ENCODE measurements at places on chromosomes 6 and 20.

- DNase-seq = no peak
These were observed 125.1 kb upstream of the NXT1 start for GRCh38 chr20:23225407-23226060.

DNA sequence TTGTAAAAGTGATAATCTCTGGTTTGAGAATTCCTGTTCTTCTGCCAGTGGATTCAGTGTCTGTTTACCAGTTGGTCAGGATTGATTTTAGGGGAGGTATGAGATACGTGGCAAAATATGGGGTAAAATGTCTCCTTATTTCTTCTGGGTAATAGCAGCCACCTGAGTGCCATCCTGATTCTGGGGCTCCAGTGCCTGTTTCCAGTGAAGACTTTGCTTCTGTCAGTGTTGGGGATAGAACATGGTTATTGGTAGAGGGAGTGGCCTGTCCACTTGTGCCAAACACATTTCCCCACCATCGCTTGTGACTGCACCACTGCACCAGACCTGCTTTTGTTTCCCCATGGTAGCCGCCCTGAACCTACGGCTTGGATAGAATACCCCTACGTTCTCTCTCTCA lies 15.7 kb downstream of the PANK2 start:
- no peak for DNase-seq

GRCh38 chr6:165729307-165729936 lies 66.4 kb upstream of the PDE10A start:
- DNase-seq = peak; percentile 40

GRCh38 chr6:82735790-82736189 lies 329.9 kb downstream of the UBE3D start:
- DNase-seq = no peak

DNA sequence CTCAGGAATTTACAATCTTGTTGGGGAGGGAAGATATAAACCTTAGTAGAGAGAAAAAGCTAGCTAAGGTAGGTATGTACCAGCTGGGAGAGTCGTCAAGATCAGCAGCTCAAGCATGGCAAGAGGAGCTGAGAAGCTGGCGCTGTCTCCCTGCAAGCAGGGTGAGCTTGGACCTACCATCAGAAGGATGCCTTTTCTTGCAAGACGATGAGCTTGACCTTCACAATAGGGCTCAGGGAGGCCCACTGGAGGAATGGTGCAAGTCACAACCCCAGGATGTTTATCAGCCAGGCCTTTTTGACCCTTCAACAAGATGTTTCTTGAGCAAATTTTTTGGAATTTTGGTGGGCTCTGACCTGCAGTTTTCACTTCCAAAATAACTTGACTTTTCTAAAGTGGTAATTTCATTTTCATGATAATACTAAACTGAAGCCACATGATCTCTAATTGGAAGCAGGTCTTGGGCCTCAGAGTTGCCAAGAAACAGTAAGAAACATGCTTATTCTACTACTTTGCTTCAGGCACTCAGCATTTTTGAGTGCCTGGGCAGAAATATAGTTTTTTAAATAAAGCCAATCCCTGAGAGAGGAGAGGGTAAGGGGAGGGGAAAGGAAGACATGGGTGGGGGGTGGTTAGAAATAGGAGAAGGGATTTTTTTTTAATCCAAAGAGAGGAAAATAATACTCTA lies 258.1 kb downstream of the CLIC5 start:
- DNase-seq = no peak

GRCh38 chr6:100176951-100177710 lies 183.1 kb upstream of the MCHR2 start:
- no peak for DNase-seq

- no peak for DNase-seq
These were observed 11.5 kb downstream of the RNF146 start for GRCh38 chr6:127277878-127278843.

DNA sequence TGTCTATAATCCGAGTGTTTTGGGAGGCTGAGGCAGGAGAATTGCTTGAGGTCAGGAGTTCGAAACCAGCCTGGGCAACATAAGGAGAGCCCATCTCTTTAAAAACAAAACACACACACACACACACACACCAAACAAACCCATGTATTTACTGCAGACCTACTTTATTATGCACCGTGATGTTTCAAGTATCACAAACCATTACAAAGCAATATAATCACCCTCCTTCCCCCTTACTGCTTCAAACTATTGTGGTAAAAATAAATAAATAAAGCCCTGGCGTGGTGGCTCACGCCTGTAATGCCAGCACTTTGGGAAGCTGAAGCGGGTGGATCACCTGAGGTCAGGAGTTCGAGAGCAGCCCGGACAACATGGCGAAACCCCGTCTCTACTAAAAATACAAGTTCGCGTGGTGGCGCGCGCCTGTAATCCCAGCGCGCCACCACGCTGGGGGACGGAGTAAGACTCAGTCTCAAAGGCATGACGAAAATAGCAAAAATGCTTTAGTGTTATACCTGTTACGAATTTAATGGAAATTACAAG lies 1.5 kb downstream of the TBCC start:
- DNase-seq = no peak

GRCh38 chr6:26478985-26479278 lies 21.2 kb upstream of the BTN1A1 start:
- no peak for DNase-seq

DNA sequence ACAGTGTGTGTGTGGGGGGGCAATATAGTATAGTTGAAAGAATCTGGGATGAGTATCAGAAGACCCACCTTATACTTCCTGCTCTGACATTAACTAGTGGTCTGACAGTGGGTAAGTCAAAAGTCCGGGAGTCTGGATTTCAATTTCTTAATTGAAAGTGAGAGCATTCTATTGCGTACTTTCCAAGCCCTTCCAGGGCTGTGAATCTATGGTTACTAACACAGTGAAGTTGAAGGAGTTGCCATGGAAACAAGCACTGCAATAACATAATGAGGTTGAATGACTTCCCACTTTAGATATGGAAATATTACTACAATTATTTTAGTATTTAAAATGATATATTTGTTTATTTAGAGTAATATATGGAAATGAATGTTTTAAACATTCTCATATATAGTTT lies 80.2 kb downstream of the MLIP start:
- no peak for DNase-seq

GRCh38 chr6:137581019-137581707 lies 87.0 kb upstream of the OLIG3 start:
- DNase-seq = no peak

GRCh38 chr6:34182751-34183531 lies 37.1 kb upstream of the GRM4 start:
- no peak for DNase-seq

DNA sequence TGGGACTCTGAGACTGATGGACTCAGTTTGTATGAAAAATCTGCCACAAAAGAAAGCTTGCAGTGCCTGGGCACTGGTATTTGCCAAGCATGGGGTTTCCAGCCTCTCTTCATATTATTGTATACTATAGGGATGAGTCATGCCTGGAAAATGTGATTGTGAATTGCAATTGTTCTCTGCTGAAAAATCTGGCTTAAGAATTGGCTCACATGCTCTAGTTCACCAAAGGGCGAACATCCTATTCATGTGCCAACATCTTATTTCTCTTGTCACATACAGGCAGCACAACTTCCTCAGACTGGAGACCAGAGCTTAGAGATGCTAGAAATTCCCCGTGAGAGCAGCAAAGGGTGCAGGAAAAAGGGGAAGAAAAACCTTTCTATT lies 103.6 kb upstream of the KCNK16 start:
- DNase-seq = no peak

DNA sequence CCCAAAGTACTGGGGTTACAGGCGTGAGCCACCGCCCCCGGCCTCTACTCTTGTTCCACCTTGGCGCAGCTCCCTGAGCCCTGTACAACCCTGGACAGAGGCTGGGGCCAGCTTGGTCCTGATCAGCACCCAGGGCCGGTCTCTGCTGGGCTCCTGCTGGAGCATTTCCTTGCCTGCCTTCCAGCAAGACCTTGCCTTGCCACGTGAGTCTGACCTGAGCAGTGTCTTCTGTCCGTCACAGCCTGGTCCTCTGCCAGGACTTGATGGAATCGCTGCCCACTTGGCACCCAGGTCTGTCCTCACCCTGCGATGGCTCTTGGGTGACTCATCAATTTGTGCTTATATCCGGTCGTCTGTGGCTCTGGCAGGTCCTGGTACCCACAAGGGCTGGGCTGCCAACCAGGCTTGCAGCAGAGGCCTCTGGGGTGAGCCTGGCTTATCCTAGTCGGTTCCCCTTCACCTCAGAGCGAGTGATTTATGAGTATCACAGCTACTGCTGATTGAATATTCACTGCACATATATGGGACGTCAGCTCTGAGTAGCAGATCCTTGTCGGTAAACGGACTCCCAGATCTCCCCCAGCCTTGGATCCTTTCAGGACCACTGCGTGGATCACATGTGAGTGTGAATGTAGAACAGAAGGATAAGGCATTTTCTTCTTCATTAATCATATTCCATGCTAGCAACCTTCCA lies 10.1 kb upstream of the SULF2 start:
- peak; percentile 45 for DNase-seq

DNA sequence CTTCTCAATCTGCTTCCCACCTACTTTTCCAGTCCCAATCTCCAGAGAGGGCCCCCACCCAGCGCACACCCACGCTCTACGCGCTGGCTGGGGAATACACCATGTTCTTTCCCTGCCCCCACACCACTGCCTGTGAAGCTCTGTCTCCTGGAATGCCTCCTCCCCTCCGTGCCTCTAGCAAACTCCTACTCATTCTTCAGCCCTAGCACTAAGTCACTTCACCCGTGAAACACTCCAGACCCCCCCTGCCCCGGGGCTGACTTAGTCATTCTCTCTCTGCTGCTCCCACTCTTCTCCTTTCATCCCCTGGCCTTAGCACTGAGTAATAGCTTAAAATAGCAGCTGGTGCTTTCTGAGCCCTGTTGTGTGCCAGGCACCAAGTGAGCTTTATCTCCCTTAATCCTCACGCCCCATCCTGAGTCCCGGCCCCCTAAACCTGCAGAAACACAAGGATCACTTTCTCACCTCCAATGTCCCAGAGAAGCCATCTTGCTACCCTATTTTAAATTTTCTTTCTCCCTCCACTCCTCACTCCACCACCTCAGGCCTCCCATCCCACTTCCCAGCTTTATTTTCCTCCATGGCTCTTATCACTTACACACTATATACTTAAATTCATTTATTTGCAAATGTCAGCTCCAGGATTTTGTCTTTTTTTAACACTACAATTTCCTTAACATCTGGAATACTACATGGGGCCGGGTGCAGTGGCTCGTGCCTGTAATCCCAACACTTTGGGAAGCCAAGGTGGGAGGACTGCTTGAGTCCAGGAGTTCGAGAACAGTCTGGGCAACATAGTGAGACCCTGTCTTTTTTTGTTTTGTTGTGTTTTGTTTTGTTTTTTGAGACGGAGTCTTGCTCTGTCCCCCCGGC lies 6.3 kb upstream of the PARD6B start:
- peak; percentile 96 for DNase-seq

GRCh38 chr6:141562186-141562811 lies 570.4 kb upstream of the GJE1 start:
- DNase-seq = peak; percentile 41

GRCh38 chr6:41546866-41547798 lies 951 bp downstream of the FOXP4 start:
- peak; percentile 36 for DNase-seq

- no peak for DNase-seq
These were observed 59.6 kb downstream of the PPP1R14C start for GRCh38 chr6:150202404-150202803.

DNA sequence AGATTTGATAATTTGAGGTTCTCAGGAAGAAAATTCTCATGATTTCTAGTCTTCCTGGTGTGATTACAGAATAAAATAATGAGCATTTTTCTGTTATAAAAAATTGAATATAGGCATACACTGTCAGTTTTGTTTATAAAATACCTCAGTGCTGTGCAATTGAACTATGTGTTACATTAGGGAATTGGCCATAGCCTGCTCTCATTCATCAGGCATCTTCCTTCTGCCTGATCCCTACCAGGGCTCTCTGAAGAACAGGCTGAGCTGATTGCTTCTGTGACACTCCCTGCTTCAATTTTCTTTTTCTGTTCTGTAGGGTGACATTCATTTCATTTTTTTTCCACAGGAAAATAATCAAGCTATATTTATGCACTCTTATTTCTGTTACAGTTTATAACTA lies 162.8 kb downstream of the PHF3 start:
- no peak for DNase-seq

DNA sequence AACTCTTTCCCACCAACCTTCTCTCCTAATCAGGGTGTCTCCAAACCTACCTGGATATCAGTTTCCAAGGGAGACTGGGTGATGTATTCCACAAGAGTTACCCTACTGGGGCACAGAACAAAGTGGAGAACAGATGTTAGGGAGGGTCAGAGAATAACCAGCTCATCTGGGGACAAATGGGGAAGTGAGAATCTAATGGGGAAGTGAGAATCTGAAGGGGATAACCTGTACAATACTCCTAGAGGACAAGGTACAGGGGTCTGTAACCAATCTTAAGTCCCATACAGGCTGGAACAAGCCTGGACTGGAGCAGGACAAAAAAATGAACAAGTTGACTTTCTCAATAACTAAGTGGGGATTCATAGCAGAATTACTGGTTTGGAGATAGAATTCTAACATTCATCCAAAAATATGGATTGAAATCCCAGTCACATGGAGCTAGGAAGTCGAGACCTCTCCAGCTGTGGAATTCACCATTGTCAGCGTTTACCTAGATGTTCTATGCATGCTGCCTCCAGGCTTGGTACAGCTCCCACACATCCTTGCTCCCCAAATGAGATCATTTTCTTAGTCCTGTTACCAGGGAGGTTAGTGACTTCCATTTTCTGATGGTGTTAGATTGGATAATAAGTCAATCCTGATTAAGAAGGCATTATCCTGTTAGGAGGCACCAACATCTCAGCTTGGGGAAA lies 214.8 kb upstream of the MOCS1 start:
- no peak for DNase-seq

GRCh38 chr6:39934131-39934757 lies at the start of gene MOCS1:
Gene MOCS1, minus strand, starts transcription at chr6:39934462. Its CDS starts 45 bp downstream, at chr6:39934417.
- peak; percentile 70 for DNase-seq

DNA sequence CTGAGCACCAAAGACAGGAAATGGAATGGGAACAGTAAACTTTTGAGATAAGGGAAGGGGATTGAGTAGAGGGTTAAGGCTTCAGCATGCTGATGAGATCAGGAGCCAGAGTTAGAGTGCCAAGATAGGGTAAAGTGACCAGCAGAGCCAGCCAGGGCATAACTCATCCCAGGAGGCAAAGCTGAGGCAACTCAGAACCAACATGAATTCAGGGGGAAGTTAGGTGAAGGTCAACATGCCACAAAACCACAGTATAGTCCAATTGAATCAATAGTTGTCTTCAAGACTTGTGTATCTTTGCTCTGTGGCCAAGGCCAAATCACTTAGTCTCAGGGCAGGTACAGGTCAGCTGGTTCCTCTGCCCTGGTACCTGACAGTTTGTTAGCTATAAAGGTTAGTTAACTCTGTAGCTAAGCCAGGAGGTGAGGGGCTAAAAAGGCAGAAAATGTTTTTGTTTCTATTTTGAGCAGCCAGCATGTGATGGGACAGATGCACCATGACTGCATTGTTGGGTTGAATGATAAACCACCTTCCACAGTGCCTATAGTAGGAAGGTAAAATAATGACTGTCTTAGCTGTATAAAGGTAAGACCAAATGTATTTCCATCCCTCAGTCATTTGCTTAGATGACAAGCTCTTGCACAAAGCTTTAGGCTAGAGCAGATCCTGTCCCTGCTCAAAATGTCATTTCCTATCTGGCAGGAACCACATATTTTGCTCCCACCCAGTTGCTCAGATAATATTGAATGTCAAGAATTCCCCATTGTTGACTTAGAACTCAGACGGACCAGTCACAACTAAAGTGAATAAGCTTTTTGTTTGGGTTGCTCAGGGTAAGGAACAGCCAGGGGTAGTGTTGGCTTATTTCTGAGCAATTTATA lies 15.8 kb downstream of the RNF8 start:
- DNase-seq = no peak
